ENCODE measurements at places on chromosomes 2 and 18.

- peak; percentile 78 for DNase-seq
Observed at GRCh38 chr2:189412330-189412953, 28.8 kb upstream of the WDR75 start.

GRCh38 chr2:109519513-109519912 is 94.3 kb downstream of the SEPTIN10 start:
- DNase-seq = no peak

DNA sequence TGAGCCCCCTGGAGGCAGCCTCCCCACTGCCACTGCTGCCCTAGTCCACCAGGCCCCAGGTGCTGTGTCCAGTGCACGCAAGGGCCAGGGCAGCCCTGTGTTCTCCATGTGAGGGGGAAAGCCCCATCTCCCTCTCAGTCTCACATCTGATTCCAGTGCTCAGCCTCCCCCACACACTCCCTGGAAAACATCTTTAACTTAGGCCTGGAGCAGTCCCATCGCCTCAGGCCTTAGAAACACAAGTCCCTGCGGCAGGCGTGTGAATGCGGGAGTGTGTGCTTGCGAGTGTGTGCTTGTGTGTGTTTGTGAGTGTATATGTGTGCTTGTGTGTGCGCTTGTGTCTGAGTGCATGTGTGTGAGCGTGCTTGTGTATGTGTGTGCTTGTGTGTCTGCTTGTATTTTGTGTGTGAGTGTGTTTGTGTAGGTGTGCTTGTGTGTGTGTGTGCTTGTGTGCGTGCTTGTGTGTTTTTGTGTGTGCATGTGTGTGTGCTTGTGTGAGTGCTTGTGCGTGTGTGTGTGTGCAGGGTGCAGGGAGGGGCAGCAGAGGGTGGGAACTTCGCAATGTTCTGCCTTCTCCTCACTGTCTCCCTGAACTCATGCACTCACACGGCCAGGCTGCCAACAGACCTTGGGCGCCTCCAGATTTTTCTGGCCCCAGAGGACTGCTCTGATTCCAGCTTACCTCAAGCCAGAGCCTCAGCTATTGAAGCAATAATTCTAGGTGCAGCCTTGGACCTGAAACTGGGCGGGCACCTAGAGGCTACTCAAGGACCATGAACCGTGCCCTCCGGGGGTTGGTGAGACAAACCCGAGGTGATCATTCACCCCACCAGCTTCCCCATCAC is 139.6 kb downstream of the CABLES1 start:
- no peak for DNase-seq

DNA sequence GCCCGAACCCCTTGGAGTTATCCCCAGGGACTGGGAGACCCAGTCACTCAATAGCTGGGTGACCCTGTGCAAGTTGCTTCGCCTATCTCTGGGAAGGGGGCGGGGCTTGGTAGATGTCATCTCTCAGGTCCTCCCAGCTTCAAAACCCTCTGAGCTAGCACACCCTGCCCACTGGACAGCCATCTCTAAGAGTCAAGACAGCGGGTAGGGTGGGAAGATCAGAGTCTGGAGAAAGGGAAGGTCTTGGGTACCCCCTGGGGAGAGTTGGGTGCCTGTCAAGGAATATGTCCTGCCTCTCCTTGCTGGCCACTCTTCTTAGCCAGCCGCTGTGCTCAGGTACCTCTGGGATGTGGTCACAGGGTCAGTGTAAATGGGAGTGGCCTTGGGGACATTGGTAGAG is 8.0 kb downstream of the GLI2 start:
- no peak for DNase-seq

DNA sequence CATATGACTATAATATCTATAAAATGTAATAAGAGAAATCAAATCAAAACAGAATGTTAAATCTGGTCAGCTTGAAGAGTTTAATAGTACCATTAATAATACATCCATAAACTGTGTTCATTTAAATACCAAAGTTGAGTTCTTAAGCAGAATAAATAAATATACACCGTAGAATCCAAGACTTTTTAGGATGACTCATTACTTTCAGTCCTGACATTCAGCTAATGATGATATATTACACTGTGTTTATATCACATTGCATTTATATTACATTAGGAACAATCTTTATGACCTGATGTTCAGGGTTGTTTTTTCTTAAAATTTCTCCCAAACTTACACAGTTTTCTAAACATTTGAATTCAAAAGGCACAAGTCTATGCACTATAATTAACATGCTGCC is 331.3 kb downstream of the SS18 start:
- DNase-seq = no peak

GRCh38 chr18:13530033-13530878 is 196.1 kb downstream of the FAM210A start:
- peak; percentile 35 for DNase-seq

DNA sequence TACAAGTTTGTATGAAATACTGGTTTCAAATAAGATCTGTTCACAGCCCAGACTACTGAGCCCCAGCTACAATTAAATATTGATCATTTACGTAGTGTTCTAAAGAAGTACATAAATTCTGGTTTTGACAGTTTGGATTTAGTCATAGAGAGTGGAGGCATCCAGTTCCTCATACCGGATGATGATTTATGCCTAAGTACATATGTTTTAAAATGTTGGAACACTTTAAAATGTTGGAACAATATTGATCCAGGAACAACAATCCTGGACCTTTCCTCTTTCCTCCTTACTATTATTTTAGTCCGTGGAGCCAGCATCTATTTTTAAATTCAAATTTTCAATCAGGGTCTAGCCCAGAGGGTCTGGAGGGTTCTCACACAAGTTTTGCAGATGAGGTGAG is 22.8 kb upstream of the TTN start:
- no peak for DNase-seq

DNA sequence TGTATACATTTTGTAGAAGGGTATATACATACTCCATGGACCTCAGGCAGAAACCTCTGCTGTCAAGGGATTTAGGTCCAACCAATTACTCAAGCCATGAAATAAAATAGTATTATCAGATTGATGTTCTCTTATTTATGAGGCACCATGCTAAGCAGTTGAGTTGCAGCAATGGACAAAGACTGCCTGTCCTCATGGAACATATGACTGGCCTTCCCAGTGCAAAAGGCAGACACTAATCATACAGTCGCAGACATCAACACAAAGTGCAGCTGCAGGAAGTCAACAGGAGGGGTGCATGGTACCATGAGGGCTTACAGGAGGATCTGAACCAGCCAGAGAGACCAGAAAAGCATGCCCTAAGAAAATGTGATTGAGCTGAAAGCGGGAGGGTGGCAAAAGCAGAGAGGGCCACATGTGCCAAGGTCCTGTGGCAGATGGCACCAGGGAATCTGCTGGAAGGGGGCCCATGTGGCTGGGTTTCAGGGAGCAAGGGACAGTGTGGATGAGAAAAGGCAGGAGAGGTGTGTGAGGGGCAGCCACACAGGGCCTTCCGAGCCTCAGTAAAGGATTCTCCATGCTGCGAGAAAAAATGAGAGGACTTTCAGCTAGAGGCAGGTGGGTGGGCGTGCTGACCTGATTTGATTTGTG is 61.4 kb upstream of the RNF152 start:
- DNase-seq = no peak

- DNase-seq = no peak
Observed at GRCh38 chr2:157692768-157693167, 64.1 kb upstream of the ACVR1C start.

DNA sequence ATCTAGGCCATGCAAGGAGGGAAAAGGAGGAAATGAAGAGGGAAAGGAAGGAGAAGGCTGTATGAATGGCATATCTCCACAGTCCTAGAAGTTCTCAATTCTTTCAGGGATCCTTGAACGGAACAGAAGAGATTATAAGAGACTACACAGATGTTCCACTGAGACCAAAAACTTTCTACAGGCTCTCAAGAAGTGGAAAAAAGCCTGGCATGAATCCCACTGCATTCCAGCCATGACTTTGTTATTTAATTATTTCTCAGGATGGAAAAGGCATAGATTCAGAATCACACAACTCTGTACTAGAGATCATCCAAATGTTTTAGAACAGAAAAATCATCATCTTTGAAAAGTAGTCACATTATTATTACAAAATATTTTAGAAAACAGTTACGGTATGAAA is 131.7 kb upstream of the CDH20 start:
- DNase-seq = peak; percentile 49

DNA sequence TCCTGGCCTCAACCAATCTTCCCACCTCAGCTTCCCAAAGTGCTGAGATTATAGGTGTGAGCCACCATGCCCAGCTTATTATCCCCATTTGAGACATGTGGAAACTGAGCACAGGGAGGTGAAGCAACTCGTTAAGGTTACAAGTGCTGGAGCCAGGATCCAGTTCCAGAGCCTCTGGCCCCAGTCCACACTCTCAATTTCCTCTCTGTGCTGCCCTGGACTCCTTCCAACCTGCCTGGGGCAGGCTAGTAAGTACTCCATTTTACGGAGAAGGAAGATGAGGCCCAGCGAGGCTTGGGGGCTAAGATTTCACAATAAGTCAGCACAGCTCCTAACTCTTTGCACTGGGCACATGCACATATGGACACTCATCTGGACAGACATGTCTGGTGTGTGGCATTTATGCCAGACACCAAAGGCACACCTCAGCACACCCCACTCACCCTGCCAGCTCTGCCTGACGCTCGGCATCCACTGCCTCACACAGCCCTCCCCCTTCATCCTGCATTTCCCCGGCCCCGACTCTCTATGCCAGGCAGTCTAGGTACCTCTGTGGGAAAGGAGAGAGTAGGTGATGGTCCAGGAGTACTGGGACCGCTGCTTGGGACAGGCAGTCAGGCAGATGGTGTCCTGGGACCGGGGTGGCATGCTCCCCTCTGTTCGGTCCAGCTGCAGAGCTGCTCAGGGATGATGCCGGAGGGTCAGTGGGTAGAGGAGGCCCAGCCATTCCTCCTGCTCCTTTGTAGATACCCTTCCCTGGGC is 20.5 kb downstream of the CFAP65 start:
- DNase-seq = no peak

DNA sequence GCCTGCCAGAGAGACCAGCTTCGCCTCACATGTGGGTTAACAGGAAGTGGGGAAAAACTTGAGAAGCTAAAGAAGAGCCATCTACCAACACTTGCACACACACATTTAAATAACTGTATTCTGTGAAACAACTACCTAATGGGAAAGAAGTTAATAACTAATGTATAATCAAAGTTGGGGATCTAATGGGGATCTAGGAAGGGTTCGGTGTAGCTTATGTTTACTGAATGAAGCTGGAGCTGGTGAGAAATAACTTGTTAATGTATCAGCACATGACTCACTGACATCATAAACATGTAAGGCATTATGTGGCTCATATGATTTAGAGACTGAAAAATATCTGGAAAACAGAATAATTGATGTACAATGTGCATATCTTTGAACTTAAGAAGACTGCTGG is 421.3 kb upstream of the NXPH2 start:
- DNase-seq = no peak

DNA sequence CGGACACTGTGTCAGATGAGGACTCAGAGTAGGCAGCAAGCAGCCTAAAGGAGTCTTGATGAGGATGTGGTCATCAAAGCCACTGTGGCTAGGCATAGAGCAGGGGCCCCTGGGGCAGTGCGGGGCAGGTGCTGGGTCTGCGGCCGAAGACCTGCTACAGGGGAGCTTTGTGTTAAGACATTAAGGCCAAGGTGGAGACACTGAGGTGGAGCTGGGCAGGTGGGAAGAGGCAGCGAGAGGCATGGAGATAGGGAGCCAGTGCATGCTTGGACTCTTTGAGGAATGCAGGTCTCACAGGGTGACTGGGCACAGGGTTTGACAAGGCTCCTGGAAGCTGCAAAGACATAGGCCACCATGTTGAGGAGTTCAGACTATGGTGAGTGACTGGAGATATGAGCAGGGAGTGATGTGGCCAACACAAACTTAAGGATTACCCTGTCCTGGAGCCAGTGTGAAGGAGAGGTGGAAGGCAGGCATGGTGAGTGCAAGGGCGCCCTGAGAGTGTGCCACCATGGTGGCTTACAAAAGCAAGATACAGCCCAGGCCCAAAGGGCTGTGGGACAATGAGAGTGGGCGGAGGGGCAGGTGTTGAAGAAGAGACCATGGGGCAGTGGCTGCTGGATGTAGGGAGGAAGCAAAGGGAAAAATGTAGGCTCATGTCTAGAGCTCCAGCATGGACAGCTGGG is 450.9 kb upstream of the HS6ST1 start:
- DNase-seq = no peak

- peak; percentile 87 for DNase-seq
Observed at GRCh38 chr18:23784832-23785245, 95.6 kb downstream of the LAMA3 start.

DNA sequence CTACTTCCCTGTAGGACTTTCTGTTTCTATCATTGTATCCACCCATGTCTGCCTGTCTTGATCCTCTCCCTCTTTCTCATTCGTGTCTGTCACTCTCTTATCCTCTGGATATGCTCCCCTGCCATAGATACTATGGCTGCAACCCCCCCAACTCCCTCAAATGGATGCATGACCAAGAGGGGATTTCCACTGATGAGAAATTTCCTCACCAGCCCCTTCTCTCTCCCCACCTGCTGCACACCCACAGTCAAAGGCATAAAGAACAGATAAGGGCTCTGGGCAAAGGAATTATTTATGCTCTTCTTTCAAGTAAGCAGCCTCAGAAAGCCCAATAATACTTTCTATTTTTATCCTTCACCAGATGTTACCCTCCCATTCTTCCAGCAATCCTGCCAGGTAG is 121.3 kb downstream of the FOXI3 start:
- DNase-seq = no peak

GRCh38 chr2:31282634-31283033 is 48.7 kb downstream of the EHD3 start:
- DNase-seq = no peak
